Cardiac ventricle fibroblast (primary cell): ENCODE measurements at places on chromosomes 4 and X. TPM values are rescaled to one million over a fixed set of nuclear protein-coding genes. Genes with fewer than 3 reads are reported as not detected.

Gene CABS1
- not detected in 2 replicates for total RNA-seq

Gene PDE5A
- total RNA-seq: 7.3 and 8.2 TPM in 2 replicates

Gene TBX22
- 0.05 and 0.31 TPM in 2 replicates for total RNA-seq

Gene MAGEB10
- not detected in 2 replicates for total RNA-seq

Gene TLR10
- not detected in 2 replicates for total RNA-seq

Gene RBM3
- 161 and 182 TPM in 2 replicates for total RNA-seq

Gene KLB
- 0.05 TPM in 1 of 2 replicates, not detected in the other for total RNA-seq

Gene ANAPC10
- 13.1 and 20.6 TPM in 2 replicates for total RNA-seq

Gene SYN1
- 1.3 and 1.7 TPM in 2 replicates for total RNA-seq

Gene VCX3B
- total RNA-seq: not detected in 2 replicates

Gene GABRG1
- not detected in 2 replicates for total RNA-seq

Gene BBS12
- 3.3 and 4.5 TPM in 2 replicates for total RNA-seq

Gene WDR19
- total RNA-seq: 24.1 and 32.4 TPM in 2 replicates

Gene SMIM14
- 36.3 and 38.3 TPM in 2 replicates for total RNA-seq

Gene CFI
- 21.2 and 23.8 TPM in 2 replicates for total RNA-seq

Gene SH2D1A
- total RNA-seq: not detected in 2 replicates

Gene SLC6A8
- total RNA-seq: 28.0 and 31.3 TPM in 2 replicates

Gene ENPEP
- total RNA-seq: 0.62 and 0.64 TPM in 2 replicates
